Hematopoietic multipotent progenitor cell treated with erythropoietin and hydrocortisone succinate and interleukin-3 and kit ligand, for 15 days (in vitro differentiated cells): ENCODE measurements at places on chromosomes 1 and 21.

DNA sequence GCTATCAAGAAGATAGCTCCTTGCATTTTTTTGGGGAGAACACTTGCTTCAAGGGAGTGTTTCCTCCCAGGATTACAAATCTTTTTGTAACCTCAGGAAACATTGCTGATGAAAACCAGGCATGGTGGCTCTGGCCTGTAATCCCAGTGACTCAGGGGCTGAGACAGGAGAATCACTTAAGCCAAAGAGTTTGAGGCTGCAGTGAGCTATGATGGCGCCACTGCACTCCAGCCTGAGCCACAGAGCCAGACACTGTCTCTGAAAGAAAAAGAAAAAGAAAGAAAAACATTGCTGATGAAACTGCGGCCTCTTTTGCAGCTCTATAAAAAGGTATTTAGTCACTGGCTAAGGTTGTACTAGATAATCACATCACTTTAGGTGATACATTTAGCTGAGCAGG lies 7.3 kb downstream of the RNU1-2 start:
- no peak for DNase-seq

DNA sequence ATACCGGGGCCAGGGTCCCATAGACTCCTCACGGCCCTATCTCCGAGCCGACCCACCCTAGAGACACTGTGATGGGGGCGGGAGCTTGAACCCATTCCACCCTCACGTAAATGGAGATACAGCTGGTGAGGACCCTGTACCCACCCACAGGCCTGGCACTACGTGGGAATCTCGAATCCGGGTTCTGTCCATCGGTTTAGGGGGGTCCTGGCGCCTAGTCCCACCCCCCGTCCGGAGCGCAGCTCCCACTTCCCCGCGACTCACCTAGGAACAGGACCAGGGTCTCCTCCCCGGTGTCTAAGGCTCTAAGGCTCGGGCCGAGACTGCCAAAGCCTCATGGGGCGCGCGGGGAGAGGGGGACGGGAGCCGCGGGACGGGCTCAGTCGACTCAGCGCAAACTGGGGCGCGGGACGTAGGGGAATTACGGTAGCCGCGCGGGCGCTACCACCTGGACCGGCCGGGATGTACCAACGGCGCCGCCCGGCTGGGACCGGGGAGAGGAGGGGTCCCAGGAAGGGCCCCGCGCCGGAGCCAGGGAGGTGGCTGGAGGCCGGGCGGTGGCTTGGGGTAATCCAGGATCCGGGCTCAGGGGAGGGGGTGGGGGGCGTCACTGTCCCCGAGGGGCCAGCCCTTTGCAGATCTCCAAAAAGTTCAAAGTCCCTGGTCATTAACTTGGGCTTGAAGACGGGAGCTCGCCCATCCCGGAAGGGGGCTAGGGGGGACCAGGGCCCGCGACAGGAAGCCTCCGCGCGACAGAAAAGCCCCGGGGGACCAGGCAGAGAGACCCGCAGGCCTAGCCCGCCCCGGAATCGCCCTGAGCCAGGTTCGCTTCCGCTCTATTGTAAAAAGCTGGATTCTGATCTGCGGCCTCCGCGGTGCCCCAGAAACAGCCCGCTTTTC lies 1.0 kb downstream of the PLEKHG5 start:
- no peak for DNase-seq

GRCh38 chr1:87196110-87196827 lies 132.4 kb upstream of the LMO4 start:
- no peak for DNase-seq

- peak; percentile 50 for DNase-seq
Measured at GRCh38 chr1:246971090-246971721, 36.7 kb downstream of the ZNF695 start.

DNA sequence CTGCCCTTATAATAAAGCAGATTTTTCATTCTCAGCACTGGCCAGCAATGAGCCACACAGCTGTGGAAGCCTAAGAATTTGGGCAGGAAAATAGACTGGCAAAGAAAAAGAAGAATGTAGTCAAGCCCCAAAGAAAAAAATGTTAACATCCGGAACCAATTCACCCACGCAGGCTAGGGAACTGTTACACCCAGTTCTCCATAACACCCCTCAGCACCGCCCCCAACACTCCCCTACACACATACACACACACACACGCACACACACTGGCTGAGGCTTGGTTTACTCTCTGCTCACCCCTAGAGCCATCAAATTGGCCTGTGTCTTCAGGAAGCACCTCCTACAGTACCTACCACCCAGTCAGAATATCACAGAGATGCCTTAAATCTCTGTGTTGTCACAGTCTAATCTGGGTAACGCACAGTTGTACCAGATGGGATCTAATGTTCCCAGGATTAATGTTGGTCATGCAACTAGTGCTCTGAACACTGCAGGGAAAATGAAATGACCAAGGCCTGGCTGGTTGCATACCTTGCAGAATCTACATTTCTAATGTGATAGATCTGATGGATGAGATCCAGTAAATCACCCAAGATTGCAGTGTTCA lies 14.5 kb downstream of the TBX15 start:
- no peak for DNase-seq

- no peak for DNase-seq
Measured at GRCh38 chr1:68521286-68521685, 24.4 kb upstream of the DEPDC1 start.

GRCh38 chr1:171663036-171663853 lies 10.8 kb upstream of the MYOC start:
- no peak for DNase-seq

GRCh38 chr1:229132106-229132443 lies 138.8 kb upstream of the RAB4A start:
- DNase-seq: no peak

- no peak for DNase-seq
Measured at GRCh38 chr1:66356605-66357004, 177.3 kb upstream of the SGIP1 start.

DNA sequence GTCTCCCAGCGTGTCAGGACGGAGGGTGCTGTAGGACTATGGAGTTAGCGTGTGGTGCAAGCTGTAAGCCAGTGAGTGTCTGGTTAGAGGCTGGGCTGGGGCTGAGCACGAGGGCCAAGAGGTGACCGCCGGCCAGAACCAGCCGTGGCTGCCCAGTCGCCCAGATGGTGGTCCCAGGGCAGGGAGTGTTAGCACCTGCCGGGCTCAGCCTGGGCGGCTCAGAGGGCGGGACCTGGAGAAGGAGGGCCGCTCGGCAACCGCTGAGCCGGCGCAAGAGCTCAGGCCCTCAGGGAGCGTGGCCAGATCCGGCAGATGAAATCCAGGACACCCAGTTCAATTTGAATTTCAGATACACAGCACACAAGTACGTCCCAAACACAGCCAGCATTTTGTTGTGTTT lies 87.9 kb downstream of the PRDM16 start:
- DNase-seq: no peak
